ENCODE measurements at places on chromosomes 1 and 21. TPM values are rescaled to one million over a fixed set of nuclear protein-coding genes. Genes with fewer than 3 reads are reported as not detected.

DNA sequence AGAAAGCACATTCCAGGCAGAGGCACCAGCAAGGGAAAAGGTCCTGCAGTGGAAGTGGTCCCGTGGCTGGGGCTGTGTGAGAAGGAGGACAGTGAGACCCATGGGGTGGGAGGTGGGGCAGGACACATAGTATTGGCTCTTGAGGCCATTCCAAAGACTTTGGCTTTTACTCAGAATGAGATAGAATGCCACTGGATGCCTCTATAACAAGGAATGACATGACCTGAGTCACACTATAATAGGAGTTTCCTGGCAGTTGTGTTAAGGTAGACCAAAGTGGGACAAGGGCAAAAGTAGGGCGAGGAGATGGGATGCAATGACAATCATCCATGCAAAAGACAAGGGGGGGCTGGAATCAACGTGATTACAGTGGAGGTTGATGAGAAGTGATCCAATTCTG lies 24.7 kb upstream of the LAMC2 start:
- no peak for DNase-seq

DNA sequence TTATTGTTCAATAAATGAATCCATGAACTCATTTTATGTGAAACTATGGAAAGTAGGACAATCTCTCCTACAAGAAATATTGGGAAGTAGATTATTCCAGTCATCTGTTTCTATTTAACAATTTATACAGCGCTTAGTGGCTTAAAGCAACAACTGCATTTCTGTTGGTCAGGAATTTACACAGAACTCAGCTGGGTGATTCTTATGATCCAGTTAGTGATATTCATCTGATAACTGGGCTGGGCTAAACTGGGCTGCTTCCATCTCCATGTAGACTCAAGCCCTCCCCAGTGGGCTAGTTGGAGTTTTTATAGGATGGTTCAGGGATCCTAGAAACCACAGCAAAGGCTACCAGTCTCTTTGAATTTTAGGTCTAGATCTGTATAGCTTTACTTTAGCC lies 497.9 kb upstream of the NEGR1 start:
- DNase-seq, result no peak

DNA sequence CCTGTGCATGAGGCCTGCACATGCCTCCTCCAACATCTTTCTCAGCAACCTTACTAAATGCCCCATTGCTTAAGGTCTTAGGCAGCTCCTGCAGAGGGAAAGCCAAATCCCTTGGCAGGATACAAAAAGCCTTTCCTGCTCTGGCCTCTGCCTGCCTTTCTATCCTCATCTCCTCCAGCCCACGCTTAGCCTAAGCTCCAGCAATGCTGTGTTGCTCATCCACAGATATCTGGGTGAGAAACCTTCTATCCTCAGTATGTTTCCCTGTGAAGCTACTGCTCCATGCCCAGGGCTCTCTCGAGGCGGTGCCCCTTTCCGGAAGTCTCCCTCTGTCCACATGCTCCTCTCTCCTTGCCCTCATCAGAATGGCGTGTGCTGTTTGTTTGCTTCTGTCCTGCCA lies 37.0 kb upstream of the CCSAP start:
- peak; percentile 56 for DNase-seq

GRCh38 chr1:185300152-185300551 lies 16.9 kb downstream of the IVNS1ABP start:
- DNase-seq, result no peak

DNA sequence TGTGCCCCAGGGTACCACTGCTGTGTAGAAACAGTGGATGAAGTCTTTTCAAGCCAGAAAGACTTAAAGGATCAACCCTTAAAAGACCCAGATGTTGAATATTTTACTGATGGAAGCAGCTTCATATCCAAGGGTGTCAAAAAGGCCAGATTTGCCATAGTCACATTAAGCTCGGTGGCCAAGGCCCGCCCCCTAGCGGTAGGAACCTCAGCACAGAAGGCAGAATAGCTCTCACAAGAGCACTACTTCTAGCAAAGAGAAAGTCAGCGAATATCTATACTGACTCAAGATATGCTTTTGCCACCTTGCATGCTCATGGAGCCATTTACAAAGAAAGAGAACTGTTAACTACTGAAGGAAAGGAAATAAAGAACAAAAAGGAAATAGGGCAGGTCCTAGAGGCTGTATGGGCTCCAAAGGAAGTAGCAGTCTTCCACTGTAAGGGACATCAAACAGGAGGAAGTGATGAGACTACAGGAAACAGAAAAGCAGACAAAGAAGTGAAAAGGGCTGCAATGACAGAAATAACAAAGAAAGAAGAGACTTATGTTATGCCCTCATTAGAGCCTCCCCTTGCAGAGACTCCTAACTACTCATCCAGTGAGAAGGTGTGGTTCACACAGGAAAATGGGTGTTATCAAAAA lies 90.5 kb downstream of the LIPI start:
- peak; percentile 90 for DNase-seq

TSPAN1 gene
- total RNA-seq, result not detected
